ENCODE measurements at places on chromosomes 6 and 20.

DNA sequence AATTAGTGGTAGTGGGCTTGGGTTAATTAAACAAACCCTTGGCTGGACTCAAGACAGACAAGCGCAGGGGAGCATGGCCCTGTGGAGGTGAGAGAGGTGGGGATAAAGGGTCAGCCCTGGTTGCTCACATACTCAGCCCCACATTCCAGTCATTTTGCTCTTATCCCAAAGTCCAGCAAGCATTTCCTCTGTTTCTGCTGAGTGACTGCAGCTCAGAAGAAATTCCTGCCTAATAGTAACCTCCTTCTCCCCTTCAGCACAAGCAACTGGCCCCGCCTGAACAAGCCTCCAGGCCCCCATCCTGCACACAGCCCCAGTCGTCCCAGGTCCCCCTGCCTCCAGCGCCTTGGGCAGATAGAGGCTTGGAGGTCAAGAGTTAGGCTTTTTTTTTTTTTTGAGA lies 3.6 kb upstream of the TFEB start:
- peaks cover 5% of the 10 kb centered on the region for H3K4me1 ChIP-seq
- no peak for DNase-seq
- no peak overlapping the region for H3K4me3 ChIP-seq
- no peak overlapping the region for H3K27ac ChIP-seq
- no peaks in the 10 kb centered on the region for H3K27me3 ChIP-seq
- no peaks in the 10 kb centered on the region for H3K36me3 ChIP-seq

- H3K27me3 ChIP-seq = peaks cover 3% of the 10 kb centered on the region
- H3K4me1 ChIP-seq = no peaks in the 10 kb centered on the region
- H3K36me3 ChIP-seq = no peaks in the 10 kb centered on the region
- H3K27ac ChIP-seq = no peak overlapping the region
- DNase-seq = no peak
- H3K4me3 ChIP-seq = no peak overlapping the region
Measured at GRCh38 chr6:139920776-139921100, 546.3 kb upstream of the CITED2 start.

- no peaks in the 10 kb centered on the region for H3K36me3 ChIP-seq
- no peak overlapping the region for H3K27ac ChIP-seq
- H3K4me3 ChIP-seq = no peak overlapping the region
- no peak for DNase-seq
- no peaks in the 10 kb centered on the region for H3K27me3 ChIP-seq
- no peaks in the 10 kb centered on the region for H3K4me1 ChIP-seq
Measured at GRCh38 chr6:118042855-118043254, 135.8 kb downstream of the SLC35F1 start.

- no peak for DNase-seq
- H3K4me1 ChIP-seq = peaks cover 3% of the 10 kb centered on the region
- no peak overlapping the region for H3K27ac ChIP-seq
Measured at GRCh38 chr20:2932498-2932897, 59.2 kb downstream of the PTPRA start.

DNA sequence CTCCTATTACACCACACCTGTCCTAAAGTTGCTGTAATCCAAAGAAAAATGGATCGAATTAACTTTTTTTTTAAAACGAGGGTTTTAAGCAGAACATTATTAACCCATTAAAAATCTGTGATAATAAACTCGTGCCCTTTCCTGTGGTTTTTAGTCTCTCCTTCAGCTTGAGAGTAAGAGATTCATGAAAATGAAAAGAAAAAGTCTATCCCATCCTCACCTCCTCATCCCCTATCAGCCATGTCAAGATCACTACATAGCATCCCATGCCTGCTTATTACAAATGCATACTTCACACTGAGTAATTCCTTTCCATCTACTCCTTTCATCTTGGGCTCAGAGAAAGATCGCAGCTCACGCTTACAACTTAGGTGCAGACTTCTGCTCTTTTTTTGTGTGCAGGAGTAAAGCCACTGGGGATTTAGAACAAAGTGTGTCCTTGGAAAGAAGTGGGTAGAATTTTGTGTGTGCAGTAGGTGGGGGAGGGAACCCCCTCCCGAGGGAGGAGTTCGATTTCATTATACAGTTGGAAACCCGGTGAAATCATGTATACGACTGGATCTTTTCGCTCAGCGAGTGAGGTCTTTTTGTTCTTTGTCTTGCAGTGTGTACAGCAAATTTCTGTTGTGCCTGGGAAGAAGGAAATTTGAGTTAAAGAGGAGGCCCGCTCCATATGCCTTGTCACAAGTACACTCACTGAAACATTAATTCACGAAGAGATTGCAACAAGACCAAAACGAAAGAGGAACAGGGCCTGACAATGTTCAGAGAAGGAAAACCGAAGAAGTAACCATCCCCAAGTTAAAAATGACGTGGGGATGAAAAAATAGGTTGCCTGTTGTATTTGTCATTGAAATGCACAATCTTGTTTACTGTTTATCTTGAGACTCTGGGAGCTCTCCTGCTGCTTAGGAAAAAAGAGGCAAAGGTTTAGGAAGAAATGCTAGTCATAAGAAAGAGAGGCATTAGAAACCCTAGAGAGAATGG lies 146.5 kb upstream of the ZNF217 start:
- peak overlapping the region; percentile 82 for H3K4me3 ChIP-seq
- H3K27ac ChIP-seq = peak overlapping the region; percentile 96
- no peaks in the 10 kb centered on the region for H3K27me3 ChIP-seq
- DNase-seq = no peak
- H3K4me1 ChIP-seq = peaks cover 44% of the 10 kb centered on the region

DNA sequence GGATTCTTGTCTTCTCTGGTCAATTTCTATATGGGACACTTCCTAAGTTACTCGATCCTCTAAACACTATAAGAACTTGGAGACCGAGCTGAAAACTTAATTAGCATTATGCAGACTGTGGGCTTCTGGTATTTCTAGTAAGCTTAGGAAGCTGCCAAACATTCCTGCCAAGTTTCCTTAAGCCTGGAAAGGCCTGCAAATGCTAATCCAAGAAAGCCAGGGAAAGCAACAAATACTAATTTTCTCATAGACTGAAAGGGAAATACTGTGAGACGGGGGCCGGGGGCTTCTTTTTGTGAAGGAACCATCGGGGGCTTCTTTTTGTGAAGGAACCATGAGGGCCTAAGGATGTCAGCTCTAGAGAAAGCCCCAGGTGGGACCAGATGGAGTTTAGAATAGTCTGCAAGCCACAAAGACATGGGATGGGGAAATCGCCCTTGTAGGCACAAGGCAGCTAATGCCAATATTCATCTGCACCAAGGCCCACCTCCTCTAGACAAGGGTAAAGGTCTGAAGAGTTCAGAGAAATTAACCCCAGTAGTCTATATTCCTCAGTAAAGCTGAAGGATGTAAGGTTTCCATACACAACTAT lies 332.4 kb upstream of the PRDM1 start:
- peaks cover 20% of the 10 kb centered on the region for H3K36me3 ChIP-seq
- H3K4me3 ChIP-seq = no peak overlapping the region
- no peak overlapping the region for H3K27ac ChIP-seq
- no peaks in the 10 kb centered on the region for H3K27me3 ChIP-seq

- no peak overlapping the region for H3K4me3 ChIP-seq
- DNase-seq = no peak
- H3K4me1 ChIP-seq = no peaks in the 10 kb centered on the region
- no peak overlapping the region for H3K27ac ChIP-seq
- no peaks in the 10 kb centered on the region for H3K36me3 ChIP-seq
Measured at GRCh38 chr6:113843500-113844073, 13.6 kb upstream of the MARCKS start.

- no peaks in the 10 kb centered on the region for H3K36me3 ChIP-seq
- no peak for DNase-seq
- H3K27ac ChIP-seq = no peak overlapping the region
- no peak overlapping the region for H3K4me3 ChIP-seq
- H3K27me3 ChIP-seq = peaks cover 11% of the 10 kb centered on the region
Measured at GRCh38 chr20:40880063-40880728, 148.4 kb upstream of the TOP1 start.

DNA sequence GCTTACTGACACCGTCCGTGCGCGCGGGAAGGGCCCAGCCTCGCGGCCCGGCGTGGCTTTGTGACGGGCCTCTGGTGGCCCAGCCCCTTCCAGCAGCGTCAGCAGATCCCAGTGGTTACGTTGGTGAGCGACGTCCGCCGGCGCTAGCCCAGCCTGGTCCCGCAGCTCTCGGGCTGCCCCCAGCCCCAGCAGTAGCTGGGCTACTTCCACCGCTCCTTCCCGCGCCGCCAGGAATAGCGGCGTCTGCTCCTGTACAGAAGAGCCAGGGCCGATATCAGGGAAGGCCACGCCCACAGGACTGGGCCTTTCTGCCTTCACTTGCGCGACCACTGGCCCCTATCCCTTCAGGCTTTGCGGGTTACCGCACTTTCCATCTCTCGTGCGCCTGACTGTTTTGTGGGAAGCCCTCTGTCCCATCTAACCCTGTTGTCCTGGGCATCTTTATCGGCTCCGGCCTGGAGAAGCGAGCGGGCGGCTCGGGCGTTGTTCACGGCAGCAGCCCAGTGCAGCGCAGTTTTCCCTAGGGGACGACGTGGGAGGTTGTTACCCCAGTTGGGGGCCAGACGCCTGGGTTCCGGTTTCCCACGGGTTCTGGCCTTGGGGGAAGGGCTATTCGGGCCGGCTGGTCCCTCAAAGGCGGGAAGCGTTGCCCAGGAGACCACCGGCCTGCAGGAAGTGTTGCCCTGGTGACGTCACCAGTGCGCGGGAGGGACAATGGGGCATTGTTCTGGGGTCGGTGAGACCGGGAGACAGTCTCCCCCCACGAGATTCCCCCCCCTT lies 3.6 kb upstream of the GPSM3 start:
- H3K36me3 ChIP-seq = peaks cover 10% of the 10 kb centered on the region
- peak; percentile 46 for DNase-seq
- no peaks in the 10 kb centered on the region for H3K27me3 ChIP-seq
- H3K4me3 ChIP-seq = peak overlapping the region; percentile 98
- peak overlapping the region; percentile 99 for H3K27ac ChIP-seq

- no peaks in the 10 kb centered on the region for H3K27me3 ChIP-seq
- no peak overlapping the region for H3K4me3 ChIP-seq
- no peaks in the 10 kb centered on the region for H3K4me1 ChIP-seq
- no peaks in the 10 kb centered on the region for H3K36me3 ChIP-seq
Measured at GRCh38 chr20:18390201-18390600, 76.6 kb downstream of the DZANK1 start.

GRCh38 chr6:117168296-117169063 lies 96.9 kb upstream of the VGLL2 start:
- H3K4me3 ChIP-seq = no peak overlapping the region
- no peak overlapping the region for H3K27ac ChIP-seq
- no peaks in the 10 kb centered on the region for H3K36me3 ChIP-seq

DNA sequence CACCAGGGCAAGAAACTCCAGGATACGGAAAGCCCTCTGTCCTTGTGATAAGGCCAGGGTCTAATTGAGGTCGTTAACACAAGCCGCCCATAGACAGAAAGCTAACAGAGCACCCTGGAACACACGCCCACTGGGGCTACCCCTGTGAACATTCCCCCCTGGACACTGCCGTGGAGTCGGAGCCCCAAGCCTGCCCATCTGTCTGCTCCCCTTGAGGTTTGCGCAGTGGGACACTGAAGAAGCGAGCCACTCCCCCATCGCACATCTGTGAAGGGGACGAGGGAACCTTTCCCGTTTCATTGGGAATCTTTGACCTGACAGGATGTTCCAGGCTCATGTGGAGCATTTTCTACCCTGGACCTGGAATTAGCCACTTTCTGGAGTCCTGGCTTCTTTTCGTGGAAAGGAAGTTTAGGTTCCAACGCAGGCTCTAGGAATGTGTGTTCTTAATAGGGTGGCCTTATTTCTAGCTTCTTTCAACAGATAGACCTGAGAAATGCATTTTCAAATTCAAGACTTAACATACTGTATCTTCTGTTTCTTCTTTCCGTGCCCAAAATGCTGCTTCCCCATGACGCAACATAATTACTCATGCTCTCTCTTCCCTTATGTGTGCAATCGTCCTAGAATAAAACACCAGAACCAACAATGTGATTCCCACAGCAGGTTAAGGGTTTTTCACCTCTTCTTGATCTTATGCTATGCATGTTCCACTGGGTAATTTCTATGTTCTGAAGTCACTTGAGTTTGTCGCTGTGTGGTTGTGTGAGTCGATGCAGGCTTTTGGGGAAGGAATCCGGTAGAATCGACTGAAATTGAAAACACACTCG lies 161.1 kb downstream of the ERMARD start:
- H3K27me3 ChIP-seq = no peaks in the 10 kb centered on the region
- no peak for DNase-seq
- H3K4me1 ChIP-seq = no peaks in the 10 kb centered on the region

- H3K4me3 ChIP-seq = no peak overlapping the region
- peaks cover 24% of the 10 kb centered on the region for H3K4me1 ChIP-seq
- H3K27me3 ChIP-seq = peaks cover 9% of the 10 kb centered on the region
Measured at GRCh38 chr6:156699017-156699421, 78.2 kb upstream of the ARID1B start.

GRCh38 chr6:133835901-133836300 lies 53.0 kb upstream of the TCF21 start:
- no peak for DNase-seq
- H3K27ac ChIP-seq = no peak overlapping the region
- no peaks in the 10 kb centered on the region for H3K36me3 ChIP-seq

- H3K4me3 ChIP-seq = no peak overlapping the region
- H3K27ac ChIP-seq = no peak overlapping the region
- H3K4me1 ChIP-seq = no peaks in the 10 kb centered on the region
- peaks cover 22% of the 10 kb centered on the region for H3K27me3 ChIP-seq
- H3K36me3 ChIP-seq = no peaks in the 10 kb centered on the region
- no peak for DNase-seq
Measured at GRCh38 chr6:41658636-41659035, 20.4 kb downstream of the MDFI start.

- H3K27me3 ChIP-seq = no peaks in the 10 kb centered on the region
- no peaks in the 10 kb centered on the region for H3K36me3 ChIP-seq
- no peak for DNase-seq
Measured at GRCh38 chr6:98581705-98582104, 252.7 kb upstream of the POU3F2 start.

DNA sequence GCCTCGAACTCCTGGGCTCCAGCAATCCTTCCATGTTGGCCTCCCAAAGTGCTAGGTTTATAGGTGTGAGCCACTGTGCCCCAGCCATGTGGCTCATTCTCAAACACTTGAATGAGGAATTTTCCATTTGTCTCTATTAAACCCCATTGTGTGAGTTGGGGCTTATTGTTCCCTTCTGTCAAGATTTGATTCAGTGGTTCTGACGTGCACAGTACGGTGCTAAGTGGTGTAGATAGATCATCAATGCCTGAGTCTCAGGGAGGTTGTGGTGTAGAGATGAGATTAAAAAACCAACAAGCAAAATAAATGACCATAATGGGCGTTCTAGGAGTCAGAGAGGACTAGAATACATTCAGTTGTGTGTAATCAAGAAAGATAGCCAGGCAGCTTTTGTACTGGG lies 335.6 kb downstream of the PRL start:
- peaks cover 8% of the 10 kb centered on the region for H3K4me1 ChIP-seq
- H3K4me3 ChIP-seq = no peak overlapping the region

DNA sequence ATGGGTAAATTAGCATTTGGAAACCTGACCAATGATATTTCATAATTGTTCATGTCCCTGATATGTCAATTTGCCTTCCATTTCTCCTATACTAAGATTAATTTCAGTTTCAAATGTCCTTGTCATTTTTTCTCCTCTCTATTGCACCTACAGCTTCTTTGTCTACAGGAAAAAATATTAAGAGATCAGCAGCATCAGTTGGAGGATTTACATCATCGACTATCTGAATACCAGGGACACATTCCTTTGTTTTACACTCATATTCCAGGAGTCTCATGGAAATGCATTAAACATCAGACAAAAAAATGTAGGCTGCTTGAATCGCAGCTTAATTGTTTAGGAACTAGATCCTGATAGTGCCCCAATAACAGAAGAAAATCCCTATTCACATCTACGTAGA lies 188.2 kb downstream of the PRKN start:
- H3K27me3 ChIP-seq = no peaks in the 10 kb centered on the region
- H3K36me3 ChIP-seq = no peaks in the 10 kb centered on the region
- H3K4me3 ChIP-seq = no peak overlapping the region
- no peak for DNase-seq
- H3K4me1 ChIP-seq = no peaks in the 10 kb centered on the region

- H3K27me3 ChIP-seq = no peaks in the 10 kb centered on the region
- H3K4me3 ChIP-seq = peak overlapping the region; percentile 43
- H3K27ac ChIP-seq = peak overlapping the region; percentile 97
Measured at GRCh38 chr6:42030585-42031506, 19.5 kb upstream of the TAF8 start.
